ENCODE measurements at places on chromosomes 5 and 9.

DNA sequence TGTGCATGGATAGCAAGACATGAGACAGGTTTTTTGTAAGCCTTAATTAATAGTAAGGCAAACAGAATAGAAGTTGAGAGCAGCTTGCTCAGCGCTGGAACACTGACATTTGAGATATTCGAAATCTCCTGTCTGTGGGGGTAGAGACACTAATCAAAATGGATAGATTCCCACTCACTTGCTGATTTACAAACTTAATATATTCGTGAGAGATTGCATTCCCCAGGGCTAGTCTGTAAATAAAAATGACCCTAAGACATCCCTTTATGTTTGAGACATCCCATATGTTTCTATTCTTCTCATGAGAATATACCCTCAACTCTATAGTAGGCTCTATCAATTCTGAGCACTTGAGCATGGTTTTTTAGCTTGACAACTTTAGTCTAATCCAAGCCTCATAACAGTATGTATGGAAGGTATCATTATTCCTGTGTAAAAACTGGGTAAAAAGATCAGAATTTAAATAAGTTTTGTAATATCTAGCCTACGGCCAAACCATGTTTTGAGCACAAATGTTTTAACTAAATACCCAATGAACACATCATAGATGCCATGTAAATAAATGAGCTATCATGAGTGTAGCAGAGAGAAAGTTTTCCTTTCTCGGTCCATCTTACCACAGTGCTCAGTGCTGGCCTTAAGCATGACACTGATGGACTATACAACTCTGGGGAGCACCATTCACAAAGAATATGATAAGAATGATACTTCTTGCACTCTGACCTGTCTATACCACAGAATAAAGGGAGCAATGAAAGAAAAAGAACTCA is 609.2 kb downstream of the PSAT1 start:
- DNase-seq: no peak

DNA sequence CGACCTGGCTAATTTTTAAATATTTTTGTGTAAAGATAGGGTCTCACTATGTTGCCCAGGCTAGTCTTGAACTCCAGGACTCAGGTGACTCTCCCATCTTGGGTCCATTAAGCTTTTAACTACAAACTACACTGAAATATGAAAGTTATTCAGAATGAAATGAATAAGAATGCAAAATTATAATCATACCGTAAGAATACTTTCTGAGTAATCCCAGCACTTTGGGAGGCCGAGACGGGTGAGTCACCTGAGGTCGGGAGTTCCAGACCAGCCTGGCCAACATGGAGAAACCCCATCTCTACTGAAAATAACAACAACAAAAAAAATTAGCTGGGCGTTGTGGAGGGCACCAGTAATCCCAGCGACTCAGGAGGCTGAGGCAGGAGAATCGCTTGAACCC is 1.1 kb upstream of the ORM1 start:
- peak; percentile 31 for DNase-seq

GRCh38 chr9:76441551-76442322 is 17.2 kb upstream of the GCNT1 start:
- DNase-seq: peak; percentile 50

DNA sequence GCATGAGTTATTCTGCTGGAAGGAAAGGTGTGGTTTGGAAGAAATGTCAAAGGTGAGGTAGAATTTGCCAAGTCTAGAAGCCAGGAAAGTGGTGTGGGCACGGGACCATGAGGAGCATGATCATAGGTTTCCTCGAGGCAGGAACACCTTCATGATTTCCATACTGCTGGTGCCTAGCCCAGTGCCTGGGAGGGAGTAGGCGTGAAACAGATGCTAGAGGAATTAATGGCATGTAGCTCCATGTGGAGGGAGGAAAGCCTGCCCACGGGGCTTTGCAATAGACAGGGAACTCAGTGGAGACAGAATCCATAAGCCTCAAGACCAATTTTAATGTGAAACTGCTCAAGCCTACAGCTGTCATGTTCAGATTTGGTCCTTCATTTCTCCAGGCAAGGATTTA is 35.1 kb downstream of the TTLL11 start:
- no peak for DNase-seq

- no peak for DNase-seq
Observed at GRCh38 chr5:7668161-7668560, 182.8 kb downstream of the CFAP90 start.

GRCh38 chr5:62082370-62082801 is 223.6 kb upstream of the KIF2A start:
- DNase-seq: no peak

DNA sequence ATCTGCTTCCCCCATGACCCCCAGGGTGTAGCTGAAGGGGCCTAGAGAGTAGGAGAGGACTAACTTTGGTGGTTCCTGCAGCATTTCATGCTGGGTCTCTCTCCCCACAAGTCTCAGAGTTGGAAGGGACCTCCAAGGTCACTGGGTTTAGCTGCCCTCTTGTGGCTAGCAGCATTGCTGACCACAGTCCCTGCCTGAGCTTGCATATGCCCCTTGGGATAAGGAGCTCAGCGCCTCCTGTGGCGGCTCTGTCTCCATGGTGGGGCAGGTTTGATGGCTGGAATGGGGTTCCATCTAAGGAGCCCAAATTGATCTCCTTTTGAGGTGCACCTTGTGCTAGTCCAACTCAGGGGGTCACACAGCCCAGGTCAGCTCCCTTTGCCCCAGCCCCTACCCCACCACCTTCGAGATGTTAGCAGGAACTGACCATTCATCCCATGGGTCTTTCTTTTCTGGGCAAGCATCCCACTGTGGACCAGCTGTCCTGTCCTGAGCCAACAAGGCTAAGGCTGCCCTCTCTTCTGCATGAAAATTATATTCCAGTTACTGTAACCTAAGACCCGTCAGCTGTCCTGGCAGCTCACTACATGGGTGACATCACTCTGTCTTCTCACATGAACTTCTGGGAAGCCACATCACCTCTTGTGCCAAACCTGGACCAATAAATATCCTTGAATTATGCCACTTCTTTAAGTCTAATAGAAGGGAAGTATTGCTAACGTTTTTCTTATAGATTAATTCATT is 196.2 kb downstream of the HSPA4 start:
- no peak for DNase-seq

DNA sequence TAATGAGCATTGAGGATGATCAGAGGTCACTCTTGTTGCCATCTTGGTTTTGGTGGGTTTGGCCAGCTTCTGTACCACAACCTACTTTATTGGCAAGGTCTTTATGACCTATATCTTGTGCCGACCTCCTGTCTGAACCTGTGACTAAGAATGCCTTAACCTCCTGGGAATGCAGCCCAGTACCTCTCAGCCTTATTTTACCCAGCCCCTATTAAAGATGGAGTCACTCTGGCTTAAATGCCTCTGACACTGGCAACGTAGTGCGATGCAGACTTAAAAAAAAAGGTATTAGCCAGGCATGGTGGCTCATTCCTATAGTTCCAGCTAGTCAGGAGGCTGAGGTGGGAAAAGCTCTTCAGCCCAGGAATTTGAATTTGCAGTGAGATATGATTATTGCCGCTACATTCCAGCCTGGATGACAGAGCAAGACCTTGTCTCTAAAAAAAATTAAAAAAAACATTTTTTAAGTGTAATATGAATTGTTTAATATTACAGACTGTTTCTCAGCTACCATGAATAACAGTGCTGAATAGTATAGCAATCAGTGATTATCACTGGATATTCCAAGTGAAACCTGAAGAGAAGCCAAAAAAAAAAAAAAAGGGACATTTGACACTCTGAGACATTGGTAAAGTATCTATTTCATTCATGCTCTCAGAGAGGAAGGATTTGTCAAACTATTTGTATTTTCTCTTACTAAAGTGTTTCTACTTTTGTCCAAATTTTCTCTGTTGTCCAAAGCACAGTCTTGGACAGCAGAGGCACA is 18.3 kb upstream of the STOM start:
- no peak for DNase-seq

DNA sequence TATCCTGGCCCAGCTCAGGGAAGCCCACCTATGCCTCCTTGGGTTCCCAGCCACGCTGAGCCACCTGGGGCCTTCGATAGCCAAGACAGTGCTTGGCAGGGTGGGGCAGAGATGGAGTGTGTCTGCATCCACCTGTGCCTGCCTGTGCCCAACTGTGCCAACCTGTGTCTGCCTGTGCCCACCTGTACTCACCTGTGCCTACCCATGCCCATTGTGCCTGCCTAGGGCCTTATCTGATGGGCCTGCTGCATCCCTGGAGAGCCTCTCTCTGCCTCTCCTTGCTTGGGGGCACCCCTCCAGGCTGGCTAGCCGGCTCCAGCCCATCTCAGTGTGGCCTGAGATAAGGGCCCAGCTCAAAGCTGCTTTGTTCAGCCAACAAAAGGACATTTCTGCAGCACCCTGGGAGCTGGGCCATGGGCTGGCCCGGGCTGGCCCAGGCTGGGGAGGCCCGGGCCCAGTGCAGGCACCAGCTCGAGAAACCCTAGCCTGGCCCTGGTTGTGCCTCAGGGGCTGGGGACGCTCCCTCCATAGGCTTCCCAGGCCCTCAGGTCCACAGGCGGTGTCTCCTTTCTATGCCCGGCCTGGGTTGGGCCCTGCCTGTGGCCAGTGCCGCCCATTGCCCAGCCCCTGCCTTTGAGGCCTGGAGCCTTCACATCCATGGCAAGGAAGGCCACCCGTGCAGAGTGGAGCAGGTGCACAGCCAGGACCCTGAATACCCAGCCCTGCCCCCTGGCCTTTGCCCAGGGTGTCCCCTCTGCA is 37.3 kb upstream of the NOTCH1 start:
- DNase-seq: no peak

- DNase-seq: no peak
Observed at GRCh38 chr5:115229606-115230005, 33.1 kb downstream of the PGGT1B start.

Measured in stimulated activated naive CD4-positive, alpha-beta T cell treated with Interleukin-2 at 50 U/mL for 16 hours (primary cell).